ENCODE measurements at places on chromosomes 2 and 18. TPM values are rescaled to one million over a fixed set of nuclear protein-coding genes. Genes with fewer than 3 reads are reported as not detected.
A peak's percentile ranks its signal among the peaks of the same experiment; 100 is the strongest.

- no peak for DNase-seq
Measured at GRCh38 chr2:205628422-205628821, 53.9 kb upstream of the NRP2 start.

DNA sequence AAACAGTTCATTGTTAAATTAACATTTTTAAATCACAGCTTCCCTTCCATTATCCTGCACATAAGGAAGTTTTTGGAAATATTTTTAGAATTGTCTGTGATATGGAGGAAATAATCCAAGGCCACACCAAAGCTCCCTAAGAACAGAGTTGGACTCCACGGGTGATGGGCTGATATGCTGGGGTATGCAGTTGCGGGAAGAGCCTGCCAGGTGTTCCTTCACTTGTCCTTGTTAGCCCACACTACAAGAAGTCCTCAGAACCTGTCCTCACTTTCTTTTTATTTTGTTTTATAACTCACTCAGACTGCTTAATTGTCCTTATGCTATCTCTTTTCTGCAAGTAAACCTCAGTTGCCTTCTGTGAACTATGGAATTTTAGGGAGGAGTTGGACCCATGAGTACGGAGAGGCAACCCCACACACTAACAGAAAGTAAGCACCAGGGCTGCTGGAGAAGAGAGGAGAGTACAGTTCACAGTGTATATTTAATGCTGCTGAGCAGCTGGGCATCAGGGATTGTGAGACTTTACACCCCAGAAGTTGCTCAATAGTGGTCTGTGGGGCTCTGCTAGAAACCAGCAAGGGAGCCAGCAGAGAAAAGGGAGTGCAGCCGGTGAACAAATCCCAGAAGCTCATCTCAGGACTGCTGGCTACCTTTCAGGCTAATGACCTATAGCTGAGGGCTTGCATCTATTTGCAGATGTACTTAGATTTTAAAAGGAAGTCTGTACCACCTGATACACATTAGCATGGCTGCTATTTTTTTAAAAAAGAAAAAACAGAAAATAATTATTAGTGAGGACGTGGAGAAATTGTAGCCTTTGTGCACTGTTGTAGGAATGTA, 280.1 kb upstream of the STON1 start:
- no peak for DNase-seq

GRCh38 chr2:28927469-28927868, 33.0 kb downstream of the WDR43 start:
- no peak for DNase-seq

DNA sequence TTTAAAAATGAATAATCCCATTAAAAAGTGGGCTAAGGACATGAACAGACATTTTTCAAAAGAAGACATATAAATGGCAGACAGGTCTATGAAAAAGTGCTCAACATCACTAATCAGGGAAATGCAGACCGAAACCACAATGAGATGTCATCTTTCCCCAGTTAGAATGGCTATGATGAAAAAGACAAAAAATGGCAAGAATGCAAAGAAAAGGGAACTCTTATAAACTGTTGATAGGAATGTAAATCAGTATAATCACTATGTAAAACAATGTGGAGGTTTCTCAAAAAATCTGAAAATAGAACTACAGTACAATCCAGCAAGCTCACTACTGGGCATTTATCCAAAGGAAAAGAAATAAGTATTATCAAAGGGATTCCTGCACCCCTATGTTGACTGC, 169.2 kb downstream of the METTL4 start:
- DNase-seq, result no peak

DNA sequence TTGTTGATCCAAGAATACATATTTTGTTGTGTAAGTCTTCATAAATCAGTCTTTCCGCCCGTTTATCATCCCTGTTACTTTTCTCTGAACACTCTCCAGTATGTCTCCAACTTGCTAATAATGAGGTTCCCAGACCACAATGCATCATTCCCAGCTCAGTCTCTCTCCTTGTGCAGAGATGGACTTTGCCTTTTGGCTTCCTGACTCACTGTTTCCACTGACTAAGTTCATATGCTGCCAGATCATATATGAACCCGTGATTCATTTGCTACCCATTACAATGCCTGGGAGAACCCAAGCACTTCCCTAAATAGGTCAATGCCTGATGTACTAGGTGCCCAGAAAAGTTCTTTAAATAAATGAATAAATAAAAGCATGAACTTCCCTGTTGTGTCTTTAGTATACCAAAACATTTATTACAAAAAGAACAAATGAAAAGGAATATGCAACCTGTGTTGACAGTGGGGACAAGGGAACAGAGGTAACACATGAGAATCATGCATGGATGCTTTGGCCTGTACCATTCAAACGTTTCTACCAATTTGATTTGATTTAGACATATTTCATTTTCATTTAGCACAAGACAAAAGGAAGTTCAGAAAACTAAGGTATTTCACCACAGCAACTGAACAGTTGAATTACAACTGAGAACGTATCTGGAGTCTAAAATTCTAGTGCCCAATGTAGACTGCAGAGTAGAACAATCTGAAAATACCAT, 215.4 kb upstream of the HNRNPA3 start:
- DNase-seq, result peak; percentile 52

DNA sequence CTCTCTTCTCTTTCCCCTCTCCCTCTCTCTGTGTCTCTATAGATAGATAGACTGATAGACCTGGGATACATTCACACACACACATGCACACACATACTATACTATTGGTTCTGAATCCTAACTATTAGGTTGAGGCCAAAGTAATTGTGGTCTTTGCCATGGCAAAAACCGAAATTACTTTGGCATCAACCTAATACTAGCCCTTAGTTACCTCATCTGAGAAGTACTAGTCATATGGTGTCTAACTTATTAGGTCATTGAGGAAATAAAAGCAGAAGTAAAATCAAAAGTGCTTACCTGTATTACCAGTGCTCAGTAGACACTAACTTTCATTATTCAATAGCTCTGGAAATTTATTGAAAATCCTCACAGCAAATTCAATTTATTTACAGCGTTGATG, 451.5 kb downstream of the EPHA4 start:
- no peak for DNase-seq

DNA sequence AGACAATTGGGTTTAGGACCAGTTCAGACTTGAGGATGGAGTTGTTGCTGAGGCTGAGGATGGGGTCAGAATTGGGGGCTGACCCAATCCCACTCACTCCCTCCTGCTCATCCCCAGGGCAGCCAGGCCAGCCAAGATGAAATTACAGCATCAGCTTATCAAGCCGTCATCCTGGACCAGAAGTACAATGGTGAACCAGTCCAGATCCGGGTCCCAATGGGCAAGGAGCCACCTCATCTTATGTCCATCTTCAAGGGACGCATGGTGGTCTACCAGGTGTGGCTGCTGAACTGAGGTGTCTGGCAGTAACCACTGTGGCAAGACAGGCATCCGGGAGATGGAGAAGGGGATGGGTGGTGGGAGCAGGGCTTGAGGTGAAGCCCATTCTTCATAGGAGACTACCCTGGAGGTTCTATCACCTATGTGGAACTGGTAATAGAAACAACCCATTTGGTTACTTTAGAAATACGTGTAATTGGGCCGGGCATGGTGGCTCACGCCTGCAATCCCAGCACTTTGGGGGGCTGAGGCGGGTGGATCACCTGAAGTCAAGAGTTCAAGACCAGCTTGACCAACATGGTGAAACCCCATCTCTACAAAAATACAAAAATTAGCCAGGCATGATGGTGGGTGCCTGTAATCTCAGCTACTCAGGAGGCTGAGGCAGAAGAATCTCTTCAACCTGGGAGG, 13.9 kb downstream of the VIL1 start:
- DNase-seq, result no peak

- DNase-seq, result no peak
Measured at GRCh38 chr2:140892911-140893637, 1237.7 kb downstream of the LRP1B start.

DNA sequence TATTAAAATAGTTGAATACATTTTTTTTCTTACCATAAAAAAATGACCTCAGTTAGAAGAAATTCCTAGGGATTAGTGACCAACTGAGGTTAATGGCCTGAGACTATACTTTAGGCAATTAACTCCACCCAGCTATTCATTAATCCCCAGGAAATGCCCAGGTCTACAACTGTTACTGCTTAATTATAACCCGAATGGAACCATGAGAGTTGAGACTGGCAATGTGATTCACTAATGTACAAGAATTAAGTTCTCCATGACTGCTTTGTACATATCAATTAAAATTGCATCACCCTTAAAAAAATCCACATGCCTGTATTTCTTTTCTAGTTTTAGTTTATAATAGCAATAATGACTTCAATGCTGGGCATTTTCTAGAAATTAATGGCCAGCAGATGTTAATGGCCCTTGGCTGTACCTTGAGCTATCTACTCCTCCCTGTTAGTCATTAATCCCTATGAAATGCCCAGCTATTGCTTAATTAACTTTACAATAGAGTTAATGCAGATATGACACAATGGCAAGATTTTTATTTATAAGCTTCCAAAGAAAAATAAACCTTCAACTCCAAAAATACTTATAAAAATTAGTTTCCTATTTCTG, 44.1 kb downstream of the ERBB4 start:
- DNase-seq, result no peak

DNA sequence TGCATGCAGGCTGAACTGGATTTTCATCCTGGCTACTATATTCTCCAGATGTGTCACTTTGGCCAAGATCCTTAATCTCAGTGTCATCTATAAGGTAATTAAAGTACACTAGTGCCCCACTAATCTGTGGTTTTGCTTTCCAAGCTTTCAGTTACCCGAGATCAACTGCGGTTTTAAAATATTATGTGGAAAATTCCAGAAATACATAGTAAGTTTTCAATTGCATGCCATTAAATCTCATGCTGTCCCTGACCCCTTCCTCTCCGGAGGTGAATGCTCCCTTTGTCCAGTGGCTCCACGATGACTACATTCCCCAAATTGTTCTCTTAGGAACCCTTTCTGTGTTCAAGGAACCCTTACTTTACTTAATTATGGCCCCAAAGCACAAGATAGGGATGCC, 5.3 kb upstream of the TYMS start:
- no peak for DNase-seq

DNA sequence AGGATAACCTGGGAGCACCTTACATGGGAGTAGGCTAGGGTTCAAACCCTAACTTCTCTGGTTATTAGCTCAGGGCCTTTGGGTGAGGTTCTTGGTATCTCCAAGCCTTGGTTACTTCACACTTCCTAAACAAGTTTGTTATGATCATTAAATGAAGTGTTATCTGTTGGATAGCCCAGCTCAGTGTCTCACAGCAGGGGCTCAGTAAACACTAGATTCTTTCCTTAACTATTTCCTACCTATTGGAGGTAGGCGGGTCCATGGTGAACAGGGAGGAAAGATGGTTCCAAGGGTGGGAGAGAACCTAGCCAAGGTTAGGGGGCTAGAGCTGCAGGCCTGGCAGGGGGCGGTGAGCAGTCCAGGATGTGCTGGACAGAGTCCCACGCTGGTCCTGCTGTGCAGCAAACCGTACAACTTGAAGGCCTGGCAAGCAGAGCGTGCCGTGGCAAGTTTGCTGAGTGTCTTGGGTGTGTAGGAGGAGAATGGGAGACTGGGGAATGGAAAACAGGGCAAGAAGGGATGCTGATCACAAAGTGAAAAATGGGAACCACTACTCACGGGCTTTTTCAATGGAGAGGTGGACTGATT, 259.1 kb downstream of the PRKCE start:
- DNase-seq, result no peak

DNA sequence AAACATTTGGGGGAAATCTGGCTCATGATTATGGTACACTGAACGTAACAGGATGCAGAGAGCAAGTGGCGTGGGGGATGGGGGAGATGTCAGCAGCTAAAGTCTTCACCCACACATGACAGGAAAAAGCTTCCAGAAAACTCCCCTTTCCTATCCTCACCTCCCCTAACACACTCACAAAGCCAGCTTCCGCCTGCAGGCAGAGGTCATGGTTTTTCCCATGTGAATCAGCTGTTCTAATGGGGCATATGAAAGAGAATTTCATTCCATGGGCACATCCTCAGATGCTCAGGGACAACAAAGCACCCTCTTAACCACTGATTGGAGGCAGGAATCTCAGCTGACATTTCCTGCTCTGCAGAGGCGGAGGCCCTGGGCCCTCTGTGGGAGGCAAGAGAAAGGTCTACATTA, 129.1 kb downstream of the TSN start:
- no peak for DNase-seq

DNA sequence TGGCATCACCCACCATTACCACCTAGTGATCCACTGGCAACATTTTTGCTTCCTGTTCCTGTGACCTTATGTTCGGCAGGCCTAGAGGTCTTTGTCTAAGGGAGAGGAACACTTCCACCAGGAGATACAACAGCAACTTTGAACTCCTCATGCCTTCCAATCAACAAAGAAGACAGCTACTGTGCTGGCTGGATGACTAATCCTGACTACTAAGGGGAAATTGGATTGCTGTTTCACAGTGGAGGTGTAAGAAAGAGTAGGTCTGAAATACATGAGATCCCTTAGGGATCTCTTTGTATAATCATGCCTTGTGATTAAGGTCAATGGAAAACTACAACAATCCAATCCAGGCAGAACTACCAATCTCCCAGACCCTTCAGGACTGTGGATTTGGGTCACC, 45.2 kb downstream of the EIF2AK3 start:
- no peak for DNase-seq

DNA sequence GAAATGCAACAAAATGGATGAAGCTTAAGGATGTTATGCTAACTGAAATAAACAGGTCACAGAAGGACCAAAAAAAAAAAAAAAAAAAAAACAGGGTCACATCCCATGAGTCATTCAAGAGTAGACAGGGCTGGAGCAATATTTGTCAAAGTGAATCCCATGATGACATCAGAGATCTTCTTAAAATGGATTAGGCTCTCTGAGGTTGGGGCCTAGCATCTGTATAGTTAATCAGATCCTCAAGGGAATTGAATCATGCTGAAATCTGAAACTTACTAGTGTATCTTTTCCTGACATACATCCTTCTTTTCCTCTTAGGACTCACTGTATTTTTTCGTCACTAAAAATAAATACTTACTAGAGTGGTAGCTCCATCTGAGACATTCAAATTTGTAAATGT, 380.6 kb upstream of the NXPH2 start:
- no peak for DNase-seq

GRCh38 chr2:47021301-47022009, 105.8 kb upstream of the MCFD2 start:
- no peak for DNase-seq

- DNase-seq, result no peak
Measured at GRCh38 chr2:142868229-142868762, 9.2 kb upstream of the KYNU start.

The GALNT5 gene
- total RNA-seq, result not detected

The COBLL1 gene
- total RNA-seq, result 0.36 TPM

The GCKR gene
- not detected for total RNA-seq

The TOGARAM2 gene
- total RNA-seq, result 2.3 TPM

The PASK gene
- 74.8 TPM for total RNA-seq

The POU3F3 gene
- not detected for total RNA-seq

The FAM110C gene
- total RNA-seq, result 0.79 TPM

The TDRD15 gene
- total RNA-seq, result not detected

The REV1 gene
- 29.2 TPM for total RNA-seq

The TANC1 gene
- 0.70 TPM for total RNA-seq

The GNAL gene
- total RNA-seq, result 0.11 TPM

The CXCR1 gene
- total RNA-seq, result not detected
